ENCODE measurements at places on chromosomes 11 and 22.

- DNase-seq = no peak
Measured at GRCh38 chr11:123251657-123252344, 56.8 kb upstream of the CLMP start.

DNA sequence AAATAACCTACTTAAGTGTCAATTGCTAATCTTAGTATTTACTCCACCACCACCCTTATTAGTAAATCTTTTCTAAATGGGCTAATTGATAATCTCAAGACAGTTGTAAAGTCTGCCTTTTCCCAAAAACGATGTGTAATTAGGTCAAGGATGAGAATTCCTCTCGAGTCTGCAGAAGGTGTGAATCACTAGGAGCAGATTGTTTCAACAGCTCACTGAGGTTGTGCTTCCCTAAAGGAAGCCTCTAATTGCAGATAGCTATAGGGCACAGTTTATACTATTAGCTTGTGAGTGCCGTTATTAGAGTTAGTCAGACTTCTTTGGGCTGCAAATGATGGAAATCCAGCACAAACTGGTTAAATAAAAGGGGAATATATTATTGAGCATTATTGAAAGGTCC lies 84.9 kb downstream of the C11orf91 start:
- no peak for DNase-seq

DNA sequence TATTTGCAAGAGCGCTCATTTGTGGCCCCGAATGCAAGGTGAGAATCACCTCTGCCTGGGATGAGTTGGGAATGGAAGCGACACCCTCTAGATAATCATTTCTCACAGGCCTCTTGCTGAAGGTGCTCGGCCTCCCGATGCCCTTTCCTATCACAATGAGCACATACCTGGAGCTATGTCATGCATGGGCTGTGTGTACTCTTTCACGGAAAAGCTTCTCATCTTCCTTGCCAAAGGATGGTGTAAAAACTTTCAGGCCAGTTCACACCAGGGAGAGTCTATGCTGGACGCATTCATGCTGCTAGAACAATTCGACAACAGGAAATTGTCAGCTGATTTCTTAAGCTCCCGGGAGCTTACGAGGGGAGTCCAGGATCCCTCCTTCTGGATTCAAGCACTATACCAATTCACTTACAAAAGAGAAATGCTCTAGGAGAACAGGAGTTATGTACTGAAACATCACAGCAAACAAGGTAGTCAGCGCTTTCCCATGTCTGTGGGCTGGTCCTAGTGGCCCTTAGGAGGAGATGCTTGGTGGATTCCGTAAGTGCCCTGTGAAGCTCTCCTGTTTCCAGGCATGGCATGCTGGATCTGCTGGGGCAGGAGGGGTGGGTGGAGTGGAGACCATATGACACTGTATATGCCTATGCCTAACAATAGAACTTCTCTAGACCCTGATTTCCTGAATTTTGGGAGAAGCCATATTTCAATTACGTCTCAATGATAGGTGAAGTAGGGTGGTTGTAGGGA lies 53.1 kb upstream of the B3GAT1 start:
- DNase-seq = no peak

DNA sequence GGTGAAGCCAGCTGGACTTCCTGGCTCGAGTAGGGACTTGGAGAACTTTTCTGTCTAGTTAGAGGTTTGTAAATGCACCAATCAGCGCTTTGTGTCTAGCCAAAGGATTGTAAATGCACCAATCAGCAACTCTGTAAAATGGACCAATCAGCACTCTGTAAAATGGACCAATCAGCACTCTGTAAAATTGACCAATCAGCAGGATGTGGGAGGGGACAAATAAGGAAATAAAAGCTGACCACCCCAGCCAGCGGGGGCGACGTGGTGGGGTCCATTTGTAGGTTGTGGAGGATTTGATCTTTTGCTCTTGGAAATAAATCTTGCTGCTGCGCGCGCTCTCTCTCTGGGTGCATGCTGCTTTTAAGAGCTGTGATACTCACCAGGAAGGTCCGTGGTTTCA lies 202.9 kb downstream of the MIAT start:
- no peak for DNase-seq
